ENCODE measurements at places on chromosomes 2 and 18. TPM values are rescaled to one million over a fixed set of nuclear protein-coding genes. Genes with fewer than 3 reads are reported as not detected.

The CXCR1 gene
- not detected for total RNA-seq

The MAP3K19 gene
- total RNA-seq = not detected

The LRRC30 gene
- total RNA-seq = not detected

The RAB6C gene
- 0.41 TPM for total RNA-seq

The CD8B gene
- total RNA-seq = 5.1 TPM

DNA sequence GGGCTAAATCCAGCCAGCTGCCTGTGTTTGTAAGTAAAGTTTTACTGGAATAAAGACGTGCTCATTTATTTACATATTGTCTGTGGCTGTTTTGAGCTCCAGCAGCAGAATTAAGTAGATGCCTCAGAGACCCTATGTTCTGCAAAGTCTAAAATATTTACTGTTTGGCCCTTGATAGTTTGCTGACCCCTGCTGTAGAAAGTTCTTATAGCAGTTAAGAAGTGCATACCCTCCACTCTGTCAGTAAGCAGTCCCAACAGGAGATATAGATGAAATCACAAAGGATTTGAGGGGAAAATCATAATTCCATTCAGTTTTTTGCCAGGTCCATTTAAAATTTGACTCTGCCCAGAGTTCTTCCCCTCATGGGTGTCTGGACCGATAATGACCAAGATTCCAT lies 50.1 kb upstream of the ITM2C start:
- no peak for DNase-seq

GRCh38 chr2:190444976-190445375 lies 36.8 kb downstream of the MFSD6 start:
- DNase-seq = no peak

DNA sequence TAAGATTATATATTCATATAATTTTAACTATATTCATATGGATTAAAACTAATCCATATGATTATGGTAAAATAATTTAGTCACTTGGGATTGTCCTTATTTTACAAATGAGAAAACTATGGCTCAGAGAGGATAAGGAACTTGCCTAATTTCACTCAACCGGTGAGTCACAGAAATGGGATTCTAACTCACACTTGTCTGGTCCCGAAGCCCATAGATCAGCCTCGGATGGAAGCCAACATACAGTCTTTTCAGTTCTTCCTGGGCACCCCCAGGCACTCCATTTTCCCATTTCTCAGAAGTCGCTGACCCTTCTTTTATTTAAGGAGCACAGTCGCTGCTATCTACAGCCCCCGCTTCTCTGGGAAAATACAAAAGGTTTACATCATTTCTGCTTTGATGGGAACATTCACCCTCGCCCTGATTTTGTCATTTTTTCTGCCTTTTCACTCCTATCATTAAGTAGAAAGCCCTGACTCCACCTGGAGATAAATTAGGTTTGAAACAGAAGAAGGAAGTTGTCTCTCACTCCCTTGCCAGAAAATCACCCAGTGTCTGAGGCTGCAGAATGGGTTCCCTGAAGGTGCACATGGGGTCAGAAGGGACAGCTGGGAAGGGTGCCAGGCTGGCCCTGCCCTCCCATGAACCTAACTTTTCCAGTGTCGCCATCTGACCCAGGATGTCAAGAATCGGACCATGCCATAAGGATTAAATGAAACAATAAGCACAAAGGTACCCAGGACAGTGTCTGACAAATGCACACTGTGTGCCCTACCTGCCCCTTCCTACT lies 36.6 kb downstream of the CYP1B1 start:
- DNase-seq = no peak

Measured in transverse colon (tissue), 4 donors.